NCI-H1105 treated with DMSO at 0.1 percent for 48 hours (cell line): ENCODE measurements at places on chromosomes 13 and 19.

DNA sequence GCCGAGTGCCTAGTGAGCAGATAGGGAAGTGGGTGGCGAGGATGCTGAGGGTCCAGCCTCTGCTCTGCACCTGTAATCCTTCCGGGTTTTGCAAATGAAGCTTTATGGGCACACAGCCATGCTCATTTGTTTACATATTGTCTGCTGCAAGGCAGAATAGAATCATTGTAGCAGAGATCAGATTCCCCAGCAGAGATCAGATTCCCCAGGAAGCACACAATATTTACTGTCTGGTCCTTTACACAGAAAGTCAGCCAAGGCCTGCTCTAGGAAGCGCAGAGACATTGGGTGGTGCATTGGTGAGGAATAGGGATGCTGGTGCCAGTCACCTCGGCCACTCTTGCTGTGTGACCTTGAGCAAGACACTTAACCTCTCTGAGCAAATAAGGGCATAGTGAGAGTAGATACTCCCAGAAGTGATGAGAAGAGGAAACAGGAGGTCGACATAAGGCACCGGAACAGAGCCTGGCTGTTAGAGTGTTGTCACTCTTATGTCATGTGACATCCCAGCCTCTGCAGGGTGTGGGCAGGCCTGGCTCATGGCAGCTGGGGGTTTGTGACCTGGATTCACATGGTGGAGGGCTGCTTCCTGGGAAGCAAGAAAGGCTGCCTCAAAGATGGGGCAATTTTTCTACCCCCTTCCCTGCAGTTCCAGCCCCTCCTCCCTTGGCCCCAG, 25.6 kb downstream of the CARM1 start:
- DNase-seq, result no peak

DNA sequence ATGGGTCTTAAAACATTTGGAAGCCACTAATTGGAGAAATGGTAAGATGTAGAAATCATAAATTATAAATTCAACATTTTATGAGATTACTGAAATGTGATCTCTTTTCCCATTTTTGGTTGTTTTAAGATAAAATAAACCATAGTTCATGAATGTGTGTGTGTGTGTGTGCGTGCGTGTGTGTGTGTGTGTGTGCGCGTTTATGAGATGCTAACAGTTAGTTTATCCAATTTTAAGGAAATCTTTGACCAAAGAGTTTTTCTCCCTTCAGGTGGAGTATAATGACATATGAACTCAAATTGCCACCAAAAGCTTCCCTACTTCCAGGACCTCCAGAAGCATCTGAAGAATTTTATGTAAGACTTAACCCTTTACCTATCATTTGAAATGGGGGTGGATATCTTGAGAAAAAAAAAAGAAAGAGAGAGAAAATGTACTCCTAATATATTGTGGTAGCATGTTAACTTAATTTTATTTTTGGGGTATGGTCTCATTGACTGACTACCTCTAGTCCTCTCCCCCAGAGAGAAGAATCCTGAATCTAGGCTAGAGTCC, 98.1 kb upstream of the AKAP11 start:
- no peak for DNase-seq

DNA sequence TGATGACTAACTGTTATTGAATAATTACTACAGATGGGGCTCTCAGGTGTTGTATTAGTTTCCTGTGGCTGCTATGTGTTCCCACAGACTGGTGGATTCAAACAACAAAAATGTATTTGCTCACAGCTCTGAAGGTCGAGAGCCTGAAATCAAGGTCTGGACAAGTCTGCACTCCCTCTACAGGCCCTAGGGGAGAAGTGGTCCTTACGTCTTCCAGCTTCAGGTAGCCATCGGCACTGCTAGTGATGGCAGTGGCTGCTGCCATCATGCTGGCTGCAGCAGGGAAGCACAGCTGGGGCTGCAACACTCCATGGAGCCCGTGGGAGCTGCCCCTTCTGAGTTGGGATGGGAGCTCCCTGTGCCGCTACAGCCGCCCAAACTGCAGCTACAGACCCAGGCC, 1.9 kb downstream of the TEX26 start:
- no peak for DNase-seq

- DNase-seq, result no peak
Measured at GRCh38 chr19:48565090-48565489, 13.1 kb downstream of the SULT2B1 start.

- no peak for DNase-seq
Measured at GRCh38 chr19:47357788-47358680, 8.9 kb downstream of the DHX34 start.

- no peak for DNase-seq
Measured at GRCh38 chr19:49558591-49558990, 21.8 kb downstream of the NOSIP start.

- no peak for DNase-seq
Measured at GRCh38 chr19:45500918-45501729, 2.9 kb downstream of the PPM1N start.

GRCh38 chr19:31127134-31127967, 221.9 kb downstream of the TSHZ3 start:
- no peak for DNase-seq

DNA sequence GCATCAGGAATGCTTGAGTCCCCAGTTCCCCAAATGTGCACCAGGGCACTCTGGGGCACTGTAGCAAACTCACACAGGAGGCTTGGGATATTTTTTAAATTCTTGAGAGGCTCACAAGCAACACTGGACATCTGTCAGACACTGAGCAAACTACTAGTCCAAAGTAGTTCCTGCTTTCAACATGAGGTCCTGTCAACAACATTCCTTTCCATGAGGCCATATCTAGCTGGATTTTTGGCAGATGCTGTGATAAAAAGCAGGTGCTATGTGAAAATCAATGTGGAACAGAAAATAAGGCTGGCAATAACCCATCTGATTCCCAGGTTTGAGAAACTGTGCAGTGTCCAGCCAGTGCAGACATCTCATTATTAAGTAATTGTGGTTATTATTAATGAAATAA, 50.5 kb downstream of the STARD13 start:
- no peak for DNase-seq

DNA sequence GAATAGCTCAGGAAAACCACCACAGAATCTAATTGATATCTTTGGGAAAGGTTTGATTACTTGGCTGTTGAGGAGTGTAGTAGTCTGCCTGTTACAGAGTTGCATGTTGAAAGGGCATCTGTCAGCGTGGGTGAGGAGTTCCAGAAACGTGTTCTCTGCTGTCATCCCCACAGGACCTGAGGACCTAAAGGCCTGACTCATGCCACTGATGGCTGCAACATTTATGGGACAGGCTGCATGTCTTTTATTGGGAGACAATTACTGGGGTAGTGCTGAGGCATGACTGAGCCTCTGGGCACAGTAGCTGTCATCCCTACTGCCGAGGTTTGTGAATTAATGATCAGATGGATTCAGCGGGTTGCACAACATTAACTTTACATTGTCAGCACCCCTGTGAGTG, 525.9 kb downstream of the GPC6 start:
- no peak for DNase-seq

DNA sequence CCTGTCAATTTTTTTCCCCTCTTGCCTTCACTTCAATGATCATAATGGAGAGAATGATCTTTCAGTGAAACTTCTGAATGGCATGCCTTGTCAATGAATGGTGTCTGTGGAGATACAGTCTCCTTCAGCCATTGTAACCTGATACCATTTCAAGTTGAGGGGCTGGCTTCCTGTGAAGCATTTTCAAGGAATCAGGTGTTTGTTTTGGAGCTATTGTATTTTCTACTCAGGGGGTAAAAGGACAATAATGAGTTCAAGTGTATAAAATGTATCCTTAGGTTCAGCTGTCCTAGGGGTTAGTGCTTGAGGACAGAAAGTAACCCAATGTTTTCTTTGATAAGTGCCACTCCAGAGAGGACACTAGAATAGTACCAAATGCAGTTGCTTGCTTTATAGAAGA, 23.8 kb upstream of the CBY2 start:
- DNase-seq, result peak; percentile 44

DNA sequence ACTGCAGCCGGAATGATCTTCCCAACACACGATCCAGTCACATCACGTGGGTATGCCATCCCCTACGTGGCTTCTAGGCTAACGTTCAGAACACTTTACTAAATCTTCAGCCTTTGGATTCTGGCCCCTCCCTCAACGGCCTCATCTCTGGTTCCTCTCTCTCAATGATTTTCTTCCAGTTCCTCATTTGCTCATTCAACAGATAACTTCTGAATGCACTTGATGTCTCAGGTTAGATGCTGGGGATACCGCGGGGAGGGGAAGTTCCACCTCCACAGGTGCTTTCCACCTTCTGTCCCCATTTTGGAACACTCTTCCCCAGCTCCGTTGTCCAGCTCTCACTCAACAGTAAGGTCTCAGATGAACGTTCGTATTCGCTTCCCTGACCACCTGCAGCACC, 66.1 kb downstream of the ATP7B start:
- DNase-seq, result no peak

- DNase-seq, result no peak
Measured at GRCh38 chr13:60538566-60538965, 141.5 kb downstream of the TDRD3 start.

DNA sequence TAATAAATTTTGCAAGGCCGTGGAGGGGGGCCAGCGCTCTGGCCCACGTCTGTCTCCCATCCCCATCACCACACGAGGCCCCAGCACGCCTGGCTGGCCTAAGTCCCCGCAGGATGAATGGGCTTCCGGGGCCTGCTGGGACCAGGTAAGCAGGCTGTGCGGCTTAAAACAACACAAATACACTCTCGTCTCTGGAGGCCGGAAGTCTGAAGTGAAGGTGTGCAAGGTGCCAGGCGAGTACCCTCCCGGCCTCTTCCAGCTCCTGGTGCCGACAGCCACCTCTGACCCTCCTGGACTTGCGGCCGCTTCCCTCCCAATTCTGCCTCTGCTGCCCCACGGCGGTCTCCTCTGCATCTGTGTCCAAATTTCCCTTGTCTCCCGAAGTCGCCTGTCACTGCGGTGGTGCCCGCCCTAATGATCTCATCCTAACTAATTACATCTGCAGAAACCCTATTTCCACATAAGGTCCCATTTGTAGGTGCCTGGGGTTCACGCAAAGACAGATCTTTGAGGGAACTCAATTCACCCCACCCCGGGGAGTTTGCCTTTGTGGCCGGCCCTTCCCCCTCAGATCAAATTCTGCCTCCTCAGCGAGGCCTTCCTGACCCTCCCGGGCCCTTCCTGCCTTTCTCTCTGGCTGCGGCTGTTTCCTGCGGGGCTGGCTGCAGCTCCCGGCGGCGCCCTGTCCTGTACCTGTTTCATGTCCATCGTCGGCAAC, 8.1 kb upstream of the PTBP1 start:
- no peak for DNase-seq

- DNase-seq, result no peak
Measured at GRCh38 chr19:36100476-36100875, 10.5 kb upstream of the OVOL3 start.

- DNase-seq, result no peak
Measured at GRCh38 chr19:18310118-18310909, 12.6 kb downstream of the LSM4 start.

GRCh38 chr13:114161644-114162532, 17.2 kb upstream of the CFAP97D2 start:
- DNase-seq, result no peak

DNA sequence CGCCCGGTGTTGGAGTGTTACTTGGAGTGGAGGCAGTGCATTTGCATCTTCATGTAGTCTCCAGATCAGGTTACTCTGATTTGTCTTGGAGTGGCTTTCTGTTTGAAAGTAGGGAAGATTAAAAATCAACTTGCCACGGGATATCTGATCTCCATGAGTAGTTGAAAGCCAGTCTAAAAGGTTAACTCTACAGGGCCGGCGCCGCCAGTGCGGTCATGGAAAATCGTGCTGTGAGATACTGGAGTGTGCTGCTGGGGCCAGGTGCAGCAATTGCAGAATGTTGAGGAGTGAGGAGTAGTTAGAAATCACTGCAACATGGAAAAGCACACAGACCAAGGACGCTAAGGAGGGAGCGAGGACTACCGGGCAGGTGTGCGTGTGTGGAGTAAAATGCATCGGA, 175.0 kb downstream of the STK24 start:
- no peak for DNase-seq

DNA sequence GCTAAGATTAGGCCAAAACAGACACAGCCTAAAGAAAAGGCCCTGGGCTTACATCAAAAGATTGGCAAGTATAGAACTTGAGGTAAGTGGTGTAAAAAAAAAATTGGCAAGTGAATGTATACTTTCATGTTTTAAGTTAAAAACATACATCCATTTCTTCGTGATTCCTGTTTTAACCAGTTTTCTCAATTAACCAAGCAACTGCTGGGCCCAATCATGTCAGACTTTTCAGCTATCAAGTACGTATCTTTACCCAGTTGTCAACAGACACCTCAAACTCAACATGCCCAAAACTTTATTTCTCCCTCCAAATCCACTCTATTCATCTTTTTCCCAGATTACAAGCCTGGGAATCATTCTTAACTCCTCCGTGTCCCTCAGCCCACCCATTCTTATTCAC, 1.0 kb downstream of the PCID2 start:
- no peak for DNase-seq

- DNase-seq, result no peak
Measured at GRCh38 chr19:3867971-3868769, 668 bp downstream of the ZFR2 start.

DNA sequence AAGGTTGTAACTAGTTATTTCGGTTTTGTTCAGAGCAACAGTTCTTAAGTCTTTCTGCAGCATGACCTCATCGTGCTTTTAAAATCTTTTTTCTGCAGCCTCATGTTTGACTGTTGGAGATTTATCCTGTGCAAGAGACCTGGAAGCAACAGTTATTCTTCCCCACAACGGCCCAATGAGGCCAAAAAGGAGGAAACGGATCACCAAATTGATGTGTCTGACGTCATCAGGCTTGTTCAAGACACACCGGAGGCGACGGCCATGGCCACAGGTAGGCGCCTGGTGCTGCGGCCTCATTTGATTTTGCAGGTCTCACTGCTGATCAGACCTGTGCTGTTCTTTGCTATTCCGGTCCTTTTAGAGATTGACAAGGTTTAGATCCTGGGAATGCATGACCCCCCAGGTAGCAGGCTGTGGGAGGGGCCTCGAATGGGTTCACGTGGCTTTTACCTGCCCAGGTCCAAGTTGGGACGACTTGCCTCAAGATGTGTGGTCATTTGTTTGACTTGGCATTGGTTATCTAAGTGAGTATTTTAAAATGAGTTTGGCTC, 66.8 kb upstream of the MCF2L start:
- no peak for DNase-seq

GRCh38 chr19:47112166-47112996, 1.2 kb downstream of the ZC3H4 start:
- DNase-seq, result peak; percentile 72

DNA sequence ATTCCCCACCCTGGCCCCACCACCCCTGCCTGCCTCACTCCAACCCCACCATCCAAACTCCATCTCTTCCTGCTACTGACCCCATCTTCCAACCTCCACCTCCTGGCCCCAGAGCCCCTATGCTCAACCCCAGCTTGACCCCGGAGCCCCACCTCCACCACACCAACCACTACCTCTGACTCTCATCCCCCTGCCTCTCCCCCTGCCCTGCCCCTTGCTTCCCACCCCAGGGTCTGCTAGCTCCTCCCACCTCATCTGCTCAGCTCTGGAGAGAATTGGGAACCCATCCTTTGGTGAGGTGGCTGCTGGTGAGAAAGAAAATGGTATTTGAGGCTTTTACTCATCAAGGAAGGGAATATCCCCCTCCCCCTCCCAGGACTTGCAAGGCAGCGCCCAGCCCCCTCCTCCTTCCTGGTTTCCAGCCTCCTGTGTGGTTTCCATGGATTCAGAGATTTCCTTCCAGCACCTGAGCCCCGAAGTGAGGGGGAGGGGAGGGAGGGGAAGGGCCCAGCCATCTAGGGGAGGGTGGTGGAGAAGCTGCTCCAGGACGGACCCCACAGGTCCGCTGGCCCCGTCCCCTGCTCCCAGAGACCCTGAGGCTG, 11.4 kb upstream of the PEPD start:
- DNase-seq, result no peak
